NCI-H1417 treated with DMSO at 0.1 percent for 48 hours (cell line): ENCODE measurements at places on chromosomes 7 and 10.

DNA sequence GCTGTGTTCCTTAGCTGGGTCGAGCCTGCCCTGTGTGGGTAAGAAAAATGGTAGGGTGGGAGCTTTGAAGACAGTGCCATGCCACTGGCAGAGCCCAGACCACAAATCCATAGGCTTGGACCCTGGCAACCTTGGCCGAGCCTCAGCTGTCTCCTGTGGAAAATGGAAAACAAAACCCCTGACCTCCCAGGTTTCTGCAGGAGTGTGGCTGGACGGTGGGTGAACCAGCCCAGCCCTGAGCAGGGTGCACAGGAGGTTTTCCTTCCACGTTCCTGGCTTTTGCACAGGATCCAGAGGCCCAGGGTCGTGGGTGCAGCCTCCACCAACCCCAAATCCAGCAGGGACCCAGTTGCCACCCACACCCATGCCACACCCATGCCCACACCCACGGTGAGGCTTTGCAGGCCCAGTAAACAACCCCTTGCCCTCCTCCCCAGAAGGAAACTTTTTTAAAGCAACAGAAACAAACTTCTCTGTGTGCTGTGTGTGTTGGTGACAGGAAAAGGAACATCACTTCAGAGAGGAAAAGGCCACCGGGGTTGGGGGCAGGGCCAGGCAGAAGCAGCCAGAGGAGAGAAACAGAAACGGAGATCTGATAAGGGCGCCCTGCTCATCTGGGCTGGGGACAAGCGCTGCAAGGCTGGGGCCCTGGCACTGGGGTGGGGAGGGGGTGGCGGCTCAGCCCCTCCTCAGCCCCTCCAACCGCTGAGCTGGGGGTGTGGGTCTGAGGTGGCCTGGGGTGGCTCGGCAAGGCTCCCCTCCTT lies 20.7 kb upstream of the ZMIZ1 start:
- DNase-seq = no peak

DNA sequence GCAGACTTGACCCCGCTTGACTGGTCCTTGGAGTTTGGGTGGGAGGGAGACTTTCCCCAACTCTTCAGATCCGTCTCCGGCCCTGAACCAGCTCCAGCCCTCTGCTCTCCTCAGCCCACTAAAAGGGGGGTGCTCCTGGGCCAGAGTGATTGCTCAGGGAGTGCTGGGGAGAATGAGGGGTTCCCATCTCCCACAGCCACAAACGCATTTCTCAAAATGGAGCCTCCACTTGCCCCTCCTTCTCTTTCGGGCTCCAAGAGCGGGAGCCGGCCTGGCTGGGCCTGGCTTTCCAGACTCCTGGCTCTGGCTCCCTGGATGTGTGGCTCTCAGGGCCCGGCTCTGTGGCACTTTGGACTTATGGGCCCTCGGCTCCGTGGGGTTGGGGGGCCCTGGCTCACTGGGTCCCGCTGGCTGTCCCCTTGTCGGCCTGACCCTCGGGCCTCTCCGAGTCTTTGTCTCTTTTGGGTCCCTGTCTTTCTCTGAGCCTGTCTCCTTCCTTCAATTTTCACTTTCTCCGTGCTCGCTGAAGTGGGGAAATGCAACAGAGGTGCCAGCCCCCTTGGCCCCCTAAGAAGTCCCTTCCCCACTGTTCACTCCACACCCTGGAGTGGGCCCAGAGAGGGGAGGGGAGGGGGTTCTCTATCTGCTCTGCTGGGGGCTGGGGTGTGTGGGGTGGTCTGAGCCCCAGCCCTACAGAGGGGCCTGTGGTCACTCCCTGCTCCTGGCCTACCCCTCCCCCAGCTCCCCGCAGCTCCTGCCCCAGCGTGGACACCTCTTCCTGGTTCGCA lies 713 bp downstream of the LZTS2 start:
- DNase-seq = no peak

DNA sequence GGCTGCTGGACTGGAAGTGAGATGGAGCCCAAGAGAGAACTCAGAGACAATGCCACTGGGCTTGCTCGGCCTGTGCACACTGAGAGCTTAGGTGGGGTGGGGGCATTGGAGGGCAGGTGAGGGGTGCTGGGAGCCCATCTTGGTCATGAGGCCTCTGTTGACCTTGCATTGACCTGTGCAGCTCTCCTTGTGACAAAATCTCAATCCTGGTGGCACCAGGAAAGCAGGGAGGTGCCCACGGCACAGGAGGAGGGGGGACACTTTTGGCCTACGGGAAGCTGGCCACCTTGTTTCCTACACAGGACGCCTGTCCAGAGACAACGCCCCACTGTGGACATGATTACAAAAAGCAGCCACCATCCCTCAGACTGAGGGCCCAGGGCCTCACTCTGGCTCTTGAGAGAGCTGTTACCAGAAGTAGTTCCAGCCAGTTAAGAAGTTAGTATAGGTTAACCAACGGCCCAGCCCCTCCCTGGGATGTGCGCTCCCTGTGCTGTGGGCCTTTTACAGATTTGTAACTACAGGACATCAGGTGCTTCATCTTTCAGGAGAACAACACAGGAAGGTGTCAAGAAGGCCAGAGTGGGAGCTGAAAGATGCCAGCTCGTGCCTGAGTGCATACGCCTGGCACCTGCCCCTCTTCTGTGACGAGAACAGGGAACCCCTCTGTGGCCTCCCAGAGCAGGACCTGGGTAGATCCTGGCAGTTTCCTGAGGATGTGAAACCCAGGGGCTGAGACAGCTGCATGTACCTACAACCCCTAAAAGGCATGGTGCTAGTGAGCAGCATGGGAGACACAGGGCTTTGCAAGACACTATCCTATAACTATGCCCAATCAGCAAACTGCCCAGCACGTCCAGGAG lies 10.3 kb downstream of the PKD1L1 start:
- no peak for DNase-seq

DNA sequence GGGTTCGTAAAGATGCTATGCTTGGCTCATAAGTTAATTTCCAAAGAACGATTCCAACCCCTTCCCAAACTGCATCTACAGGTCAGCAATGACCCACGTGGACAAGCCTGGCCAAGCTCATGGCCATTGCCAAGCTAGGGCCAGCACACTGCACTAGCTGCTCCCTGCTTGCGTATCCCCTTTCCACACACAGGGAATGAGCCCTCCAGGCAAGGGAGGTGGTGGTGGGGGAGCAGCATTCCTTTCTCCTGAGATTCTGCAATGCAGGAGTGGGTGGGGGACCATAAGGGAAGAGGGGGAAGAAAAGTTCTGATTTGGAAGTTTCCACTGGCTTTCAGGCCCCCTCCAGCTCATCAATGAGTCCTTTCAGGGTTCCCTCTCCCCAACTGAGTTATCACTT lies 56.0 kb downstream of the SH3PXD2A start:
- DNase-seq = no peak

DNA sequence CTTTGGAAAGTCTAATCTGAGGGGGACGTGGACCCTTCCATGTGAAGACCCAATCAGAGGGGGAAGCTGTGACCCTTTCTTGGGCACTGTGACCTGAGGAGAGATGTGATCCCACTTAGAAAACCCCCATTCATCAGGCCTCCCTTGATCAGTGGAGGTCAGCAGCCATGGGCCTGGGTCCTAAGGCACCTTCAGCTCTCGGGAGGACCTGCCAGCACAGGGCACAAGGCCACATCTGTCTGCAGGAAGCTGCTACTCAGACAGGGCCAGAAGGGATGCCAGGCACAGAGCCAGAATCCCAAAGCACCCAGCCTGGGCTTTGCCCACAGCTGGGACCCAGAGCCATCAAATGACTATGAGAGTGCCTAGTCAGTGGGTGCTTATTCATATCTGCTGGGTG lies 14.7 kb upstream of the RABGEF1 start:
- no peak for DNase-seq

DNA sequence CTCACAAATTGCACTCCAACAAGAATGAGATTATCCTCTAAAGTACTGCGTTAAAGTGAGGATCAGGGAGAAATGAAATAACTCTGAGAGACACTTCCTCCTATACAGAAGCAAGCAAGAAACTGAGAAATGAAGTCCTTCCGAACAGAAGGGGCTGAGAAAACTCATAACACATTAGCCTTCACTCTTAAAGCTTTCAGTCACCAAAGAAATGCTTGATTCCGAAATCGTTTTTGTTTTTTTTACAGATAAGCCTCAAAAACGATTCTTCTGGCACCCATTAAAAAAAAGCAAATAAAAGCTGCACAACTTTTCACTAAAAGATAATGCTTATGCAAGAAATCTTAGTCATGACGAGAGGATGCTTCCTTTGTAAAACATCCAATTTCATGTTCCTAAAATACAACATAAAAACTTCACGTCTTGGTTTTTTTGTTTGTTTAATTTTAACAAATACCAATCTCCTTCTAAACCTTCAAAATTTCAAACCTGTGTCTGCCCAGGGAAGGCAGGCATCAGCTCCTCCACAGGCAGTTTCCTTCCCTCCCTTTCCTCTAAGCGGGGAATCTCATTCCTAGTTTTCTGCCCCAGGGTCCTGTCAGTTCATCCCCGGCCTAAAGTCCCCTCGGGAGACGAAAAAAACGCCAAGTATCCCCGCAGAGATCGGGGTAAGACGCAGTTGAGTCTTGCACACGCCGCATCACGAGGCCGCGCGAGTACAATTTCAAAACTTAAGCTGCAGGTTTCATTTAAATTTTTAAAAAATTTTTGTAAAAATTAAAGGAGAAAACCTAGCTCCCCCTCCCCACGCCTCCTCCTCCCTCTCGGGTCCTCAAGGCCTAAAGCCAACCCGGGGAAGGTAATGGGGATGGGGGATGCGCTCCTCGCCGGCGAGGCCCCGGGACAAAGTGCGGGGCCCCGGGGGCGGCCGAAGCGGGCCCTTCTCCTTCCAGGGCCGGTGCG lies 1.1 kb downstream of the BAZ1B start:
- no peak for DNase-seq

GRCh38 chr10:94088926-94089381 lies 95.2 kb downstream of the PLCE1 start:
- DNase-seq = no peak

GRCh38 chr7:77536413-77537135 lies 521 bp upstream of the PTPN12 start:
- peak; percentile 90 for DNase-seq

GRCh38 chr10:88115407-88115806 lies 252.0 kb downstream of the PTEN start:
- no peak for DNase-seq
